ENCODE measurements at places on chromosomes 11 and 22.

- DNase-seq = no peak
Measured at GRCh38 chr11:19644316-19644715, 68.3 kb upstream of the NAV2 start.

DNA sequence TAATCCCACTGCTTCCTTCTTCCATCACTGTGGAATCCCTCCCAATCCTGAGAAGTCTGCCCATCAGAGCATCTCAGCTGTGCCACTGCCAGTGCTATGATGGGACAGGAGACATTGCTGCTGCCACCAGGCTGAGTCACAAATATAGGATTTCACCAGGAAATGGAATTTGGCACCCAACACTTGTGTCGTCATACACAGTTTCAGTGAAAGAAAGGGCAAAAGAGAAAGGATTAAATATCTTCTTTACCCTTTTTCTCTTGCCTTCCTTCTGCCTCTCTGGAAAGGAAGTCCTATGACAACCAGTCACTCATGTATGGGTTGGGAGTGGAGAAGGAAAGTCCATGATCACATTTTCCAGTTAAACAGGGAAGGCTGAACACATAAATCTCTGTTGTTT lies 133.4 kb downstream of the SPON1 start:
- DNase-seq = no peak

GRCh38 chr11:26086028-26086427 lies 245.9 kb upstream of the ANO3 start:
- no peak for DNase-seq

DNA sequence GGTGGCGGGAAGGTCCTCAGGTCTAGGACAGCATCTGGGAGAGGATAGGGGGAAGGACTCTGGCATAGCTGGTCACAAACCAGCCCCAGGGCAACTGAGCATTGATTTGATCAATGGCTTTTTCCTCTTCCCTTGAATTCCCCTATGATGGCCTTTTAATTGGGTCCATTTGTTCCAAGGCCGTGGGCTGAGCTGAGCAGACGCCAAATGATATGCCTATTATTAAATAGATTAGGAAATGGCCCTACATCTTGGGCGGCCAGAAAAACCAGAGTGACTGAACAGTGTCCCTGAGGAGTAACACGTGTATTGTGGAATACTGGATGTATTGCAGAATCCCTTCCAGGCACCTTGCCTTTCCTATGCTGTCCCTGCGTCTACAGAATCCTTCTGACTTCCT lies 26.7 kb upstream of the P2RY6 start:
- DNase-seq = no peak

DNA sequence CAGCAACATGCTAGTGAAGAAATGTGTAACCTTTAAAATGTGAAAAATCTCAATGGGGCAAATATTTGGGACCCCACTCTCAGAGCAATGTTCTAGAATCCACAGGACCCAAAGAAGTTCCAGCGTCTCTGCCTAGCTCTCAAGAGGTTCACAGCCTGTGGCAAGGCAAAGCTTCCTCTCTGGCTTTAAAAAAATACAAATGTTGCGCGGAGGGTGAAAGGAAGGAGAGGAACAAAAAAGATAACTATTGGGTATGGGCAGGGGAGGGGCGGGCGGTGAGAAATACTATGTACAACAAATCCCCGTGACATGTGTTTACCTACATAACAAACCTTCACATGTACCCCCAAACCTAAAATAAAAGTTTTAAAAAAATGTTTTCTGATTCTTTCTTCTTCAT lies 53.6 kb downstream of the PITPNB start:
- no peak for DNase-seq

GRCh38 chr11:118621071-118621783 lies 13.8 kb downstream of the PHLDB1 start:
- DNase-seq = peak; percentile 5

GRCh38 chr11:78931891-78932290 lies 357.2 kb upstream of the NARS2 start:
- no peak for DNase-seq

- no peak for DNase-seq
Measured at GRCh38 chr22:32208681-32209080, 3.8 kb upstream of the RFPL2 start.

DNA sequence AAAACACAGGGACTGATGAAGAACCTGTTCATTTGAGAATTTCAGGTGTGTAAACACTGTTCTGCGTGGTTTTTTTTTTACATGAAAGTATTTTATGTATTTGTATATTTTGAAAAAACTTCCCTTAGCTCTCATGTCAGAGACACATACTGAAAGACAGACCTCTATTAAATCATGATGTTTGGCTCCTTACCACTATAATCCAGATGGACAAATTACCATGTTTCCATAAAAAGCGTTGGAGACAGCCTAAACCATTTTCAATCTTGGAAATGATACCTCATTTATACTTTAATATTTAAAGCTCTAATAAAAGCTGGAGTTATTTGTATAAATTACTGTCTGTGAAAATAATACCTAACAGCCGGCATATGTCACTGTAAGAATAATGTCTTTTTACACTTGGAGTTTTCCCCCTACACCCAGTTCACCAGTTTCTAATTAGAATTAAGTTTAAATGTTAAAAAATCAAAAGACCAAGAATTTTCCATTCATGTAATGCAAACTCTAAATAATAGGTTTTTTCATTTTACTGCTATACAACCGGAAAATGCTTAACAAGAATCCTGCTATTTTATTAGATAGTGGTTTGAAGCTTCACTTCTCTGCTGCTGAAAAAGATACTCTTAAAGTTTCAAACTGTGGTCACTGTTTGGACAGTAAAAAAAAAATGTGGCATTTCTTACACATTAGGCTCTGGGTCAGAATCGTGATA lies 30.8 kb downstream of the APLP2 start:
- DNase-seq = no peak

DNA sequence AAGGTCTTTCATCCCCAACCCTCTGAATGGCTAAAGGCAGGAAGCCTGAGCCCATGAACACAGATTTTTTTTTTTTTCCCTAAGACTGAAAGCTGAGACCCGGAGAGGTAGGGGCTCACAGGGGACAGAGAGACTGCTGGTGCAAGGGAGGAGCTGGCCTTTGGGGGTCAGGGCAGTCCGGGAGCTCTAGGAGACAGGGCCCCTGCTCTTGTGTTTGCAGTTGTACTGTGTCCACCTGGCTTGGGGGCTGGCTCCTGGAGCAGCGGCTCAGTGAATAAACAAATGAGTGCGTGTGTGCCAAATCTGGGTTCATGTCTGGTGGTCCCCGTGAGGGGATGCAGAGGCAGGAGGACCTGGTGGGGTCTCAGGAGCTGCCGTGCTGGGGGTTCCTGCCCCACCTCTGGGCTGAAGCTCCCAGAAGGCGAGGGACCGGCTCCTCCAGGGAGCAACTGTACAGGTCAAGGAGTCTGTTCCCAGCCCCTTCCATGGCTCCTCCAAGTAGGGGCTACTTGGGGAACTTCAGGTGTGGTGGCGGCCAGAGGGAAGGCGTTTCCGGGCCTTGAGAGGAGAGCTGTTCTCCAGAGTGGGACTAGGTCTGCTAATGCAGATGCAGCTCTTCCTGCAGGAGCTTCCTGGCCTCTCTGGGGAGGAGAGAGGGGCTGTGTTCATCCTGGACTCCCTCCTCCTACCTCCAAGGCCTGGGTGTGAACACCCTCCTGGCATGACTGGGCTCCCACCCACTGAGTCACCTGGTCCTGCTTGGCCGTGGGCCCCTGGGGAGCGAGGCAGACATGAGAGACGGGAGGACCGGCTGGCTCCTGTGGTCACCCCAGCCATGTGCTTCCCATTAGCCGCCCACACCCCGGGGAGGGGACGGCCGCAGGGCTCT lies 57.6 kb downstream of the FBXO7 start:
- DNase-seq = no peak

DNA sequence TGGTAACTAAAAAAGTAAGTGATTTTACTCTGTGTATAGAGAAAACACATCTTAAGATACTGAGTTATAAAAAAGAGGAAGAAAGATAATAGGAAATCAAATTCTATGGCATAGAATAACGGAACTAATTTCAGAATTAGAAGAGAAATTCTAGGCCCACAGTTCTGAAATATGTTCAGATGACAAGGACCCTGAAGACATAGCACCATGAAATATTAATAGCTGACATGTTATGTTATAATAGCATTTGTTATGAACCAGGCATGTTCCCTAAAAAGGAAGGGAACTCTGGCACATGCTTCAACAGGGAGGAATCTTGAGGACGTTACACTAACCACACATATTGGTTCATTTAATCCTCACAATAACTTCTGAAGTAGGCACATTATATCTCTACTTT lies 32.7 kb downstream of the PRDM10 start:
- DNase-seq = no peak

DNA sequence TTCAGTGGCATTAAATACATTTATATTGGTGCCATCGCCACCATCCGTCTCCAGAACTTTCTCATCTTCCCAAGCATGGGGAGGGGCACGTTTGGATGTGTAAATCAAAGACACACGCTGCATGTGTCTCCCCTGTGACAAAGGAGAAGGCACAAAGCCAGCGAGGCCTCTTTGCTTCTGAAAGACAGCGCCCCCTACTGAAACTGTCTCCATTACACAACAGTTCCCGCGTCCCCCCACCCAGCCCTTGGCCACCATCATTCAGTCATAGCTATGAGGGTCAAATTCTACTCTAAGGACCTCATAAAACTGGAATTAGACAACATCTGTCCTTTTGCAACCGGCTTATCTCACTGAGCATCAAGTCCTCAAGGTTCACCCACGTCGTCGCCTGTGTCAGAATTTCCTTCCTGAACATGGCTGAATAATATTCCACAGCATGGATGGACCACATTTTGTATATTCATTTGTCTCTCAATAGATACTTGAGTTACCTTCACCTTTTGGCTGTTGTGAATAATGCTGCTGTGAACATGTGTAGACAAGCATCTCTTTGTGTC lies 64.8 kb downstream of the IGF2 start:
- no peak for DNase-seq

DNA sequence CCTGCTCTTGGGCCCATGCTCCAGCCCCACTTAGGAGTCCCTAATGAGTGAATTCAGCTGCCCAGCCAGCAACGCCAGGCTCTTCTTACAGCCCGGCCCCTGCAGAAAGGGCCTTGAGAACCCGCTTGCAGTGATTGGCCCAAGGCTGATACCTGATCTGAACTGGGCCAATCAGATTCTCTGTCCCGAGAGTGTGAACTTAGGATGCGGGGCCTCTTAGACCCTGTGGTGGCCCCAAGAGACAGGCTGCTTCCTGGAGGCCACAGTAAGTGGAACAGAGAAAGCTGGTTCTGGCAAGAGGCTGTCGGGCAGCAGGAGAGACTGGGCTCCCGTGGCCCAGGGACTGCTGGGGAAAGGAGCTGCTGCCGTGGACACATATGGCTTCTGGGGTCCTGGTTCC lies 11.5 kb downstream of the VSTM5 start:
- no peak for DNase-seq

DNA sequence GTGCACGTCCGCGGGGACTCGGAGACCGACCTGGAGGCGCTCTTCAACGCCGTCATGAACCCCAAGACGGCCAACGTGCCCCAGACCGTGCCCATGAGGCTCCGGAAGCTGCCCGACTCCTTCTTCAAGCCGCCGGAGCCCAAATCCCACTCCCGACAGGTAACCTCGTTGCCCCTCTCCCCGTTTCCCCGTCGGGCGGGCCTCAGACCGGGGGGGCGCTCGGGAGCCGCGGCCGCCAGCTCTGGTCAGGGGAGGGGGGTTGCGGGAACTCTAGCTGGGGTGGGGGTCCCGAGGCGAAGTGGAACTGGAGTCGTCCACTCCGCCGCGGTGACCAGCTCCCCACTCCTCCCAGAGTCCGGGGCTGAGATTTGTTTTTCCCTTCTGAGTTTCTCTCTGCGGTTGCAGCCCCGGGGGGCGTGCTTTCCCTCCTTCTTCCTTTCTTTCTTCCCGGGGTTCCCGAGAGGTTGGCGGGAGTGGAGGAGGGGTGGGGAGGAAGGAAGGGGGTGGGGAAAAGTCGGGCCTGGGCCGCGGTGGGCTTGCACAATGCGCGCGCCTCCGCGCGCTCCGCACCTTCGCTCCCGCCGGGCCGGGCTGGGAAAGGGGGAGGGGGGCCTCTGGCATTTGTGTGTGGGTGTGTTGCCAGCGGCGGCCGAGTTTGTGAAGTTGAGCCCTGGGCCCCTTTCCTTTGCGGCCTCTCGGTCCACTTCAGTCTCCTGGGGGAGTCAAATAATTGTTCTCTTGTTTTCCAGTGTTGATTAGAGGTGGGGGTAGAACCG lies 952 bp downstream of the YAP1 start:
- DNase-seq = no peak

- no peak for DNase-seq
Measured at GRCh38 chr22:21841422-21841821, 26.0 kb downstream of the MAPK1 start.

GRCh38 chr11:111986589-111986988 lies 38.6 kb upstream of the DLAT start:
- no peak for DNase-seq

DNA sequence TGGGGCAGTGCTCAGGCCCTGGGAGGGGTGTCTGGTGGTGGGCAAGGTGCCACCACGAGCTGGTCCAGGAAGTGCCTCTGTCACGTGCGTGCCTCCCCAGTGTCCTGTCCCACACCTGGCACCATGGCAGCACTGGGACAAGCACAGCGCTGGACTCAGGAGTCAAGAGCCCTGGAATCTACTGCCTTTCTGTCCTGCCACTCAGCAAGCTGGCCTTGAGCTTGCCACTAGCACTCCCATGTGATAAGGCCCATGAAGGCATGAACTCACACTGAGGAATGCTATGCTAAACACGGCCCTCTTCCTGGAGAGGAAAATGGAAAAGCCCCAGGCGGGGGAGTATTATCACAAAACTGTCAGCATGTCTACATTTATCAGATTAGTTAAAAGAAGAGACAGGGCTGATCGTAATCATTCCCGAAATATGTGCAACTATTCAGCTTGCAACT lies 50.7 kb upstream of the SLC35C1 start:
- DNase-seq = no peak

DNA sequence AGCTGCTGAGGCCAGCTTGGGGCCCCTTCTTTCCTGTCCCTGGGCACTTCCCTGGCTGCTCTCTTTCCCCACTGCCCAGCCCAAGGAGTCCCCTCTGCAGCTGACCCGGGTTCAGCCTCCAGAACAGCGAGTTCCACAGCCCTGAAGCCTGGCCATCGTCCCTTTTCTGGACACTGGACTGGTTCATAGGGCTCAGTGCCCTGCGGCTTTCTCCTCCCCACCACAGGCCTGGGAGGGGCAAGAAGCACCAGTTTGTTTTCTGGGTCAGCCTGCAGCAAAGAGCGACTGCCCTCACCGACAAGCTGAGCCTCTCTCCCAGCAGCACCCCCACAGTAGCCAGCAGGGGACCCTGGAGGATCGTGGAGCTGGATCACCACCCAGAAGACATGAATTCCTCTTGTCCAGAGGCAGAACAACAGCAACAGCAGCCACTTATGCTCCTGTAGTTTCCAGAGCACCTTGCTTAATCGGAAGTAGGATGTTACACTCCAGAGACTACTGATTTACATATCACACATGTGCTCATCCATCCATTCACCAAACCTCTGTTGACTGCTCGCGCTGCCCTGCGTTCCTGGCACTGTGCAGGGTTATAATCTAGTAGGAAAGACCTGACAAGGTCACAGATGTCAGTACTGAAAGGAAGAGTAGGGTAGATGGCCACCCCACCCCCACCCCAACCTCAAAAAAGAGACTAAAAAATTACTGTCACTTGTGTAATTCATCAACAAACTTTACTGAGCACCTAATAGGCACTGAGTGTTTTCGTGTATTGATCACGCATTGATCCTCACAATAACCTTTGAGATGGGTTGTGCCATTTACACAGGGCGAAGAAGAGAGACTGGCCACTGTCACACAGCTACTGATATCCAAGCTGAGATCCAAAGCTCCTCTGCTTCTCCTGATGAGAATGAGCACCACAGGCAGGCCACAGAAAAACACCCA lies 13.0 kb upstream of the CXCR5 start:
- no peak for DNase-seq

- DNase-seq = no peak
Measured at GRCh38 chr11:69280994-69281393, 13.0 kb upstream of the MYEOV start.

GRCh38 chr11:47860536-47860935 lies 12.4 kb upstream of the NUP160 start:
- no peak for DNase-seq

All from activated naive CD4-positive, alpha-beta T cell (primary cell).